Activated CD4-positive, alpha-beta memory T cell treated with anti-CD3 and anti-CD28 coated beads for 36 hours (primary cell): ENCODE measurements at places on chromosomes 13 and 19.

- no peak for DNase-seq
These were observed 252.4 kb downstream of the UQCRFS1 start for GRCh38 chr19:28960586-28960985.

DNA sequence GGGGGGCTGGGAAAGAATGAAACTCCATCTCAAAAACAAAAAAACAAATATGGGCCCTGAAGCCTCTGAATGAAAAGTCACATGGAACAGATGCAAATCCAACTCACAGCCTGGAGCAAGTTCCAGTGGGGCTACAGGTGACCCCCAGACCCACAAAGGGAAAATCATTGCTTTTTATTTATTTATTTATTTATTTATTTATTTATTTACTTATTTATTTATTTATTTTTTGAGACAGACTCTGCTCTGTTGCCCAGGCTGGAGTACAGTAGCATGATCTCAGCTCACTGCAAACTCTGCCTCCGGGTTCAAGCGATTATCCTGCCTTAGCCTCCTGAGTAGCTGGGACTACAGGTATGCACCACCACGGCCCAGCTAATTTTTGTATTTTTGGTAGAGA, 13.3 kb upstream of the CCL25 start:
- no peak for DNase-seq

DNA sequence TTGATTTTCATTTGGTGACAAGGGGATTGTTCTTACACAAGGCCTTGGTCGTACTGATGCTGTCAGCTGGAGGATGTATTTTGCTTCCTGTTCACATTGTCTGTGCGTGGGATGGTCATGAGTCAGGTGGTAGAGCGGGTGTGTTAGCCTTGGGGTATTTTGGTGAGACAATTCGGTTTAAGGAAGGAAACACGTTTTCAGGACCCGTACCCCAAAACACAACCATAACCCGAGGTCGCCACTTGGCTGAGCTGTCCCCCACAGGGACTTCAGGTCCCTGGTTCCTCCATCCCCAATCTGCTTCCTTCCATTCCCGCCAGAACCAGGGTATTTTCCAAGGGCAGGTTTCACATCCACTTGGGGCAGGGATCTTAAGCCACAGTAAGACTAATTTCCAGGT, 15.0 kb downstream of the MYO9B start:
- DNase-seq, result peak; percentile 67

- peak; percentile 63 for DNase-seq
These were observed 3.3 kb upstream of the ATP1A3 start for GRCh38 chr19:41997121-41997850.

DNA sequence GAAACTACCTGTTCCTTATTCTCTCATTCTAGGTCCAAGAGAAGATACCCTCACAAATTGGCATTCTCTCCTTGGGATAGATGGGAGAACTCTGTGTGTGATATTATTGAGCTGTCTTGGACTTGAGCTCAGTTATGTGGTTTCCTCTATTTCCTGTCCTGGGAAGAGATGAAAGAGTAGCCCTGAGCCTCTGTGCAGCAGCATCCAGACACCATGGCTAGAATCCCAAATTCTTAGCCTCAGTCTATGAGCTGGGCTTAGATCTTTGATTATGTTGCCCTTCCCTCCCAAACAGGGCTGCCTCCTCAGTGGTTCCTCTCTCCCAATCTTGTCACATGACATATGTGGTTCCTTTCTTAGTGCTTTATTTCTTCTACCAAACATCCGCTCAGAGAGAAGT, 290.7 kb downstream of the SPRY2 start:
- DNase-seq, result no peak

GRCh38 chr19:41907994-41908615, 20.1 kb downstream of the ERFL start:
- DNase-seq, result no peak

DNA sequence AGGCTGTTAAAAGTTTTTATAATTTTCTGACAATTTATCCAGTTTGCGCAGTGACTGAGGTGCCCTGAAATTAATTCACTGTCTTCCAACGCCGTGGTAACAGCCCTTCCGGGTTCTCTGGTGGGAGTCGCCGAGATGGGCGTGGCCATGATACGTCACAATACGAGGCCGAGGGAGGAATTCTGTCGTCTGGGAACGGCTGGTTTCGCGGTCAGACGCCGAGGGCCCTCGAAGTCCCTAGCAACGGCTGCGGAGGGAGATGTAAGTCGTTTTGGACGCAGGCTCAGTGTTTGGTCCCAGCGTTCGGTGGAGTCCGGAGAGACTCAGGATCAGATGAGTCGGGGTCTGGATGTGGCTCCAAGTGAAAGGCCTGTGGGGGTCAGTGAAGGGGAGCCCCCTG, 21.7 kb downstream of the ZNF613 start:
- DNase-seq, result no peak

GRCh38 chr13:108993346-108993745, 363.9 kb downstream of the MYO16 start:
- no peak for DNase-seq

GRCh38 chr13:104106705-104107393, 1040.6 kb upstream of the SLC10A2 start:
- DNase-seq, result no peak

GRCh38 chr19:14370169-14370939, 10.9 kb upstream of the ADGRE5 start:
- DNase-seq, result peak; percentile 78

- no peak for DNase-seq
These were observed 59.9 kb upstream of the TPP2 start for GRCh38 chr13:102536695-102537485.

DNA sequence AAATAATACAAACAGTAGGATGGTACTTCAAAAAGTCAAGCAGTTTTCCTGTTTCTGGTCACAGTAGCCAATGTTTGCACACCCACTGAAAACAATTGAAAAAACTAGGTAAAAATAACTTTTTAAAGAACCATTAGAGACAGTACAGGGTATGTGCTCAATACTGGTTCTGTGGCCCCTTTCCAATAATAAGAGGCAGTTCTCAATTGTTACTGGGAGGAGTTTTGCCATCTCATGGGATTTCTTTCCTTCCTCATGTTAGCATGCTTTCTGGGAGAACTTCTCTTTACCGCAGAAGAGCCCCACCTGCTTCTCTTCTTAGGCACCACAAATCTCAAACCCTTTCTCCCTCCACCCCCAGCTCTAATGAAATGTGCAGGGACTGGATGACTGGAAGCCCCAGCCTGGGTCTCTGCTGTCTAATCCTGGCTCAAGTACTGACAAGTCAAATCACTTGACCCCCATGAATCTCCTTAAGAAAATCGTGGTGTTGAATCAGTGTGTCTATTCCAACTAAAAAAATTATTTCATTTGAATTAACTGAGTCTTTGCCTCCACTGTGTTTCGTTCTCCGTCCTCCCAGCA, 14.6 kb downstream of the METTL21C start:
- DNase-seq, result no peak

GRCh38 chr13:77349365-77349764, 22.5 kb upstream of the MYCBP2 start:
- DNase-seq, result no peak

DNA sequence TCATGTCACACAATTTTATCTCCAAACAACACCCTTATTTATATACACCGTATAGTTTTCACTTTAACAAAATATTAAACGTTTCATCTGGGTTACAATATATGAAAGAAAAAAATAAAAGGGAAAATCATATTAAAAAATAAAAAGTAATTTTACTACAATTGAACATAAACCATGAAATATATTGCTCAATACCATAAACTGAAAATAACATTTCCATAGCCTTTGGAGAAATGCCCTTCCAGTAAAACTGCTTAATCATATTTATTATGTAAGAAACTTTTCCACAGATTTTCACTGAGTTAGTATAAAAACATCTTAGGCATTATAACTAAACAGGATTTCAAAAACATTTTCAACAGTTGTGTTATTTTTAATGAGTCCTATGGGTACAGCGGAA, 1.5 kb upstream of the ZNF347 start:
- DNase-seq, result no peak

- no peak for DNase-seq
These were observed 301.0 kb downstream of the NDFIP2 start for GRCh38 chr13:79781829-79782540.

GRCh38 chr13:52405369-52405766, 604 bp downstream of the THSD1 start:
- DNase-seq, result no peak

DNA sequence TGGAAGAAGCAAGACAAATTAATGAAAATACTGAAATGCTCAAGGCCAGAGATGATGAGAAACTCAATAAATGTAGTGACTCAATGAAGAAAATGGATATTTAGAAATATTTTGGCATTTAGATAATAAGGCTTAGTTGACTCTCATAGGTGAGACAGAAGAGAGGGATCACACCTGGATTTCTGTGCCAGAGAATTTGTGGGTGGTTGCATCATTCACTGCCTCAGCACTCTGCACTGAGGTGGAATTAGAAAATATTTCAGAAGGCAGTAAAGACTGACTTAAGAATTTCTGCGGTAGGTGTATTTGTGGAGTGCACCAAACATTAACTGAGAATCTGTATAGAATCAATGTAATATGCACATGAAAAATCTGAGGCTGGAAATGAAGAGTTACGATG, 848.3 kb upstream of the PCDH9 start:
- DNase-seq, result no peak

DNA sequence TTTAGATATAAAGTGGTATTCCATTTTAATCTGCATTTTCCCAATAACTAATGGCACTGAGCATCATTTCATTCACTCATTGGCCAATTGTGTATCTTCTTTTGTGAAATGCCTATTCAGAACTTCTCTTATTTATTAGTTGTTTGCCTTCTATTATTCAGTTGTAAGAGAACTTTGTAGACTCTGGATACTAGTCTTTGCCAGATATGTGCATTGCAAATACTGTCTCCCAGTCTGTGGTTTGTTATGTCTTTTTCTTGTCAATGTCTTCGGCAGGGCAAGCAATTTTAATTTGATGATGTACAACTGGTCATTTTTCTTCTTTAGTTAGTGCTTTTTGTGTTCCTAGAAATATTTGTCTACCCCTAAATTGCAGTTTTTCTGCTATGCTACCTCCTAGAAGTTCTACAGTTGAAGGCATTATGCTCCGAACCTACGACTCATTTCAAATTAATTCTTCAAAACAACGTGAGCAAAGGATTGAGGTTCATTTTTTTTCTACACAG, 115.9 kb downstream of the TSHZ3 start:
- DNase-seq, result no peak

- DNase-seq, result no peak
These were observed 64.9 kb downstream of the TEX29 start for GRCh38 chr13:111385183-111385857.

DNA sequence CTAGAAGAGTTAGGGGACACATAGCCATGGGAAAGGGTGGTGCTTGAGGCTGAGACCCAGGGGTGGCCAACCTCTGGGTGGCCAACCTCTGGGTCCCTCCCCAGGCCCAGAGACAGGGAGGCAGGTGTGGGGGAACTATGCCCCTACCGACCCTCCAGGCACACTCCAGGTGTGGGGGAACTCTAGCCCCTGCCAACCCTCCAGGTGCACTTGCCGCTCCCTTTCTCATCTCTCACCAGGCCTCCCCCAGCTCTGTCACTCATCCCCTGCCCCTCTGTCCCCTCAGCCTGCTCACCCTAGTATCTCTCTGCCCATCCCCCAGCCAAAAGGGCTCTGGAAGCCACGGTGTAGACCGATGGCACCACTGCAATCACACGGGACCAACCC, 10.6 kb upstream of the VSTM2B start:
- no peak for DNase-seq

- DNase-seq, result no peak
These were observed 52.0 kb downstream of the TDRD3 start for GRCh38 chr13:60448907-60449510.

DNA sequence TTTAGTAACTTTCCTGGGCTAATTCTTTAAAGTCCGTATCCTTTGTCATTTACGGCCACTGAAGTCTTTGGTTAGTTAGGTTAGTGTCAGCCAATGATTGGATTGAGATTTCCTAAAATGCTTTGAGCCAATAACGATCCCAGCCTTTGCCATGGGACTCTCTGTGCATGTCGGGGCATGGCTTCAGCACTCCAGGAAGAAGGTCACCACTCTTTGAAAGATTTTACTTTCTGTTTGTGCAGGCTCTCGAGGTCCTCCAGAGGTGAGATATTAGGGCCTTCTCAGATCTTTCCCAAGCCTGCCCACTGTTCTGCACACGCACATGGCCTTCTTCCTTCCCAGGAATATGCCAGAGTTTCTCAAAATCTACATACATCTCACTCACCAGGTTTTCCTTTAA, 153.7 kb upstream of the ARGLU1 start:
- no peak for DNase-seq

DNA sequence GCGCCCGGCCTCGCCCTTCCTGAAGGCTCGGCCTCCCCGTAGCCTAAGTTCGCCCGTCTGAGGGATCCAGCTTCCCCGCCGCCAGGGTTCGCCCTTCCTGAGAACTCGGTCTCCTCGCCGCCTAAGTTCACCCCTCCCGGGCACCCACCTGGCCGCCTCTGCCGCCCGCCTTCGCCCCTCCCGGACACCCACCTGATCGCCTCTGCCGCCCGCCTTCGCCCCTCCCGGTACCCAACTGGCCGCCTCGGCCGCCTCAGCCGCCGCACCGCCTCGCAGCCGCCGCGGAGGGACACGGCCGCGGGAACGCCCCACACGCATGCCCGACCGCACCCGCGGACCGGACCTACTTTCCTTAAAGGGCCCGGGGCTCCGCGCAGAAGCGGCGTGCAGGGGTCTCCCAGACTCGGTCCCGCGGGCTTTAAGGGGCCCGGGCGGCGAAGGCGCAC, at the start of gene MOB3A:
TSS of gene MOB3A (minus strand) at position 293 of the 446 bp plus-strand sequence. CDS start 17,766 bp downstream, outside the sequence.
- peak; percentile 90 for DNase-seq

- DNase-seq, result no peak
These were observed 151.7 kb downstream of the LHFPL6 start for GRCh38 chr13:39451301-39451700.

DNA sequence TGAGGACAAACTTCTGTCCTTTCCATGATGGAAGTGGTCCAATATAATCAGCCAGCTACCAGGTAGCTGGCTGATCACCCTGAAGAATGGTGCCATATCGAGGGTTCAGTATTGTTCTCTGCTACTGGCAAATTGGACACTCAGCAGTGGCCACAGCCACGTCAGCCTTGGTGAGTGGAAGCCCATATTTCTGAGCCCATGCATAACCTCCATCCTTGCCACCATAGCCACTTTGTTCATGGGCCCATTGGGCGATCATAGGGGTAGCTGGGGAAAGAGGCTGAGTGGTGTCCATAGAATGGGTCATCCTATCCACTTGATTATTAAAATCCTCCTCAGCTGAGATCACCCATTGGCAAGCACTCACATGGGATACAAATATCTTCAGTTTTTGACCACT, 565.8 kb downstream of the IRS2 start:
- no peak for DNase-seq
